ENCODE measurements at places on chromosomes 3 and 15. TPM values are rescaled to one million over a fixed set of nuclear protein-coding genes. Genes with fewer than 3 reads are reported as not detected.

The PAQR5 gene
- 4.6 TPM for total RNA-seq

The HIGD2B gene
- not detected for total RNA-seq

The TPRG1 gene
- not detected for total RNA-seq

The DUSP7 gene
- total RNA-seq, result 12.4 TPM

The FBLN2 gene
- total RNA-seq, result 636 TPM

The CFAP20DC gene
- 8.2 TPM for total RNA-seq

The ROPN1B gene
- total RNA-seq, result not detected

The ZNF774 gene
- 0.51 TPM for total RNA-seq

The PRSS50 gene
- not detected for total RNA-seq

The GOLGA6A gene
- not detected for total RNA-seq

The PLS1 gene
- total RNA-seq, result 0.13 TPM

The FBXW12 gene
- not detected for total RNA-seq

The CXCR6 gene
- not detected for total RNA-seq

The FAM107A gene
- 0.22 TPM for total RNA-seq

The TMEM39A gene
- total RNA-seq, result 105 TPM

The CCDC80 gene
- 1,174 TPM for total RNA-seq

The TTBK2 gene
- total RNA-seq, result 6.3 TPM

The CTXND1 gene
- not detected for total RNA-seq

The PLXNA1 gene
- total RNA-seq, result 86.1 TPM

The MKRN3 gene
- total RNA-seq, result 0.13 TPM

The VGLL3 gene
- 213 TPM for total RNA-seq

The DAPK2 gene
- total RNA-seq, result 2.1 TPM

The TGM4 gene
- total RNA-seq, result not detected

The CYP11A1 gene
- total RNA-seq, result 0.25 TPM

The UROC1 gene
- total RNA-seq, result not detected

The GABRR3 gene
- total RNA-seq, result not detected

The CHRM5 gene
- total RNA-seq, result not detected

The ZDHHC19 gene
- not detected for total RNA-seq

The GOLGA8G gene
- total RNA-seq, result not detected

The PCSK6 gene
- total RNA-seq, result not detected

The ARL14 gene
- not detected for total RNA-seq

The SLC12A1 gene
- not detected for total RNA-seq

The IL5RA gene
- total RNA-seq, result not detected

The PLA2G4D gene
- not detected for total RNA-seq

The CFAP161 gene
- total RNA-seq, result not detected

The LMOD3 gene
- not detected for total RNA-seq

The ISLR2 gene
- total RNA-seq, result not detected

The CLEC3B gene
- total RNA-seq, result 45.4 TPM

The CLRN1 gene
- not detected for total RNA-seq

The CFAP92 gene
- total RNA-seq, result not detected

The ANKDD1A gene
- 3.1 TPM for total RNA-seq

The SAMD7 gene
- total RNA-seq, result not detected

The HRH1 gene
- 9.1 TPM for total RNA-seq

The PTX3 gene
- total RNA-seq, result 300 TPM

The KNG1 gene
- not detected for total RNA-seq

The ARHGEF26 gene
- total RNA-seq, result 0.65 TPM

The SLC15A2 gene
- total RNA-seq, result not detected

The BFSP2 gene
- total RNA-seq, result not detected

The CDHR4 gene
- total RNA-seq, result not detected

The SPINK8 gene
- not detected for total RNA-seq

The PIERCE2 gene
- total RNA-seq, result 0.54 TPM

The CRABP1 gene
- total RNA-seq, result not detected

The GP5 gene
- total RNA-seq, result 0.11 TPM

The COL8A1 gene
- total RNA-seq, result 157 TPM

The CCR8 gene
- not detected for total RNA-seq

The TEX55 gene
- not detected for total RNA-seq

The CYP8B1 gene
- not detected for total RNA-seq

All from GM23248 (cell line).